ENCODE measurements at places on chromosomes 5 and 9.

DNA sequence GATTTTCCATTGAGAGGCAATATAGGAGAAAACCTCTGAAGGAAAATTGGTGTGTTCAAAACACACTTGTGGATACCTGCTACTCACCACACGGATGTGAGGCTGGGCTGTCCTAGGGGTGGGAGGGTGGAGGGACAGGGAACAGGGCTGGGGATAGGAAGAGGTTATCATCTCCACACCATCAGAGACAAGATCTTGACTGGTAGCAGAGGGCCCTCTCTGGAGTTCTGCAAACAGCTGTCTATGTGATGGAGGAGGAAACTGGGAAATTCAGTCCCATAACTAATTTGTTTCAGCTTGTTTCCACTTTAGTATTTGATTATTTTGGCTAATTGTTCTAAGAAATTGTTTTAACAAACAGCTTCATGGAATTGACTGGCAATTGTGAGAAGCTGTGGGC lies 91.6 kb upstream of the FSTL4 start:
- no peak for DNase-seq

- DNase-seq, result no peak
These were observed 186.3 kb downstream of the NFIB start for GRCh38 chr9:14127656-14128055.

DNA sequence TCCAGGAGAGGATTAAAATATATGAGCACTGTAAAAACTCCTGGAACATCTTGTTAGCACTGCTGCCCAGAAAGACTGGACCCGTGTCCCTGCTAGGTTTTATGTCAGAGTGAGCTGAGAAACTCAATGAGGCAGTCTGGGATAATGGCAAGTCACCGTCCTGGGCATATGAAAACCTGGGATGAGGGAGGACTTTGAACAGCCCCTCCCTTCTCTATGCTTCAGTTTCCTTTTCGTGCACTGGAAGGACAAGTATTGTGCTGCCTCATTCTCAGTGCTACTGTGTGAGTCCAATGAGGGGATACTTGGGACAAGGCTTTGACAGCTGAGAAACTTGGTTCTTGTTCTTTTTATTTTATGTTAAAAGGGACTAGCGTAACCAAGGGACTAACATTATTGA lies 143.0 kb upstream of the SHB start:
- DNase-seq, result no peak

DNA sequence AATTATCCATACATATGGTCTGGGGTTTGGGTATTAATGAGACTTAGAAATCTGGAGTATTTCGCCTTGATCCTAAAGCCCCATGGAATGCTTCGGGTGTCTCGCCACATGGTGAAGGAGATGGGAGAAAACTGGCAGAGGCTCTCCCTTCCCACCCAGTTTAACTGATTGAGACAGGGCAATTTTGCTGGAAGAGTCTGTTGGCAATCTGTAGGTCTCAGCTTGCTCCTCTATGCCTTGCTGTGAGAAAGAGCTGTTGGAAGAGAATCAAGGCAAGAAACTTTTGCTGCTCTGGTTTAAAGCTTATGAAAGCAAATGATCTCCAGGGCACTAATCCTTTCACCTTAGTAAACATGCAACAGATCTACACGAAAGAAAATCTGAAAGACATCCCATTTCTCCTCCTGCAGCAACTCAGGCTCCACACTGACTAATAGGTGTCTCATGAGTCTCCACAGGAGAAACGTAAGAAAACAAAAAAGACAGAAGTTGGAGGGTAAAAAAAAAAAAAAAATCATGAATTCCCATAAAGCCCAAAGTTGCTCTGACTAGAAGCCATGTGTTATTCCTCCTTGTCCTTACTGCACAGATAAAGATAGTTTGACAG lies 369.9 kb downstream of the EFNA5 start:
- DNase-seq, result no peak

DNA sequence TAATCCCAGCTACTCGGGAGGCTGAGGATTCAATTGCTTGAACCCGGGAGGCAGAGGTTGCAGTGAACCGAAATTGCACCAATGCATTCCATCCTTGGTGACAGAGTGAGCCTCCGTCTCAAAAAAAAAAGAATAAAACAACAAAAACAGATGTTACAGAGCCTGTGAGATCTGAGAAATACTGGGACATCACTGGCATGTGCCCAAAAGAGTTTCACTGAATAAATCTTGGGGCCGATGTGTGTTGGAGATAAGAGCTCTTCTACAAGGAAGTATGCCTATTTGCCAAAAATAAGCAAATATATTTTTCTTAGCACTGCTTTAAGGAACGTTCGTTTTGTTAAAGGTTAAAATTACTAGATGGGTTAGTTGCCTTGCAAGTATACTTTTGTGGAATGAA lies 55.1 kb downstream of the KIAA1958 start:
- no peak for DNase-seq

- no peak for DNase-seq
These were observed 6.8 kb upstream of the FCHSD1 start for GRCh38 chr5:141657937-141658545.

DNA sequence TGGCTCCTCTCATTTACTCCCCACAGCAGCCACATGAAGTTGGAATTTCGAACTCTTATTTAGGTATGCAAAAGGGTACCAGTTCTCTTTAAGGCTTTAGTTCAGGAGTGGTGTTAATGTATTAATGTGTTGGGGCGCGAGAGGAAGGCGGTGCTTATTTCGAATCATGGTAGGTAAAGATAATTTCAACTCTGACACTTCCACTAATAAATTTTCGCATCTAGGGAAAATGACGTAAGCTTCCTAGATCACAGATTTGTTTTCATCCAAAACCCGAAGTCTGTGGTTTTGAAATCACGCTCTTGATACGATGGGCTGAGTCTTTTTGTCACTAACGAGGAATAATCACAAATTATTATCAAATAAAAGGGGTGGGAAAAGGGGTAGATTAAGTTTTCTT lies 681 bp downstream of the PPWD1 start:
- no peak for DNase-seq

- no peak for DNase-seq
These were observed 68.8 kb upstream of the DAB2IP start for GRCh38 chr9:121582641-121583040.

GRCh38 chr5:171261904-171262303 lies 47.1 kb upstream of the TLX3 start:
- DNase-seq, result no peak

DNA sequence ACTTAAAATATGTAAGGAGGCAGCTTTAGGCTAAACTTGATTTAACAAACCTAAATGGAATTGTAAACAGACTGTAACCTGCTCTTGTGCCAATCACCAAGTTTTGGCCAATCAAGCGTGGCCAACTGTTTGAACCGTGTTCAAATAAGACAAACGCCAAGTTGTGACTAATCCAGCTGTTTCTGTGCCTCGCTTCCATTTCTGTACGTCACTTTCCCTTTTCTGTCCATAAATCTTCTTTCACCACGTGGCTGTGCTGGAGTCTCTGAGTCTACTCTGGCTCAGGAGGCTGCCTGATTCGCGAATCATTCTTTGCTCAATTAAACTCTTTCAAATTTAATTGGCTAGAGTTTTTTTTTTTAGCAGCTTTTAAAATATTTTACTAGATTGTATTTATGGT lies 71.3 kb downstream of the LIX1 start:
- no peak for DNase-seq

GRCh38 chr5:129124608-129125007 lies 30.1 kb downstream of the ISOC1 start:
- DNase-seq, result no peak

DNA sequence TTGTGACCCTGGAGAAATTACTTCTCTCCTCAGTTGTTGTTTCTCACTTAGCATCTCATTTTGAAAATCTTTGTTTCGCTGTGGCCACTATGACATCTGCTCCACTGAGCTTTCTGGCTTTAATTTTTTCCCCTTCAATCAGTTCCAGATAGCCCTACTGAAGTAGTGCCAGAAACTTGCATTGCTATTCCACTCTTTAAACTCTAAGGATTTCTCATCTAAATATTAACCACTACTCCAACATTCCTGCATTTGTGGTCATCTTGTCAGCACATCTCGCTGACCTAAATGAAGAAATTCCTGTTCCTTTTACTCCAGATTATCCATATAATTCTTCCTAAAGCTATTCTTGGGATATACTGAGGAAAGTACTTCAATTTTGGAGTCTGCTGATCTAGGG lies 15.3 kb upstream of the NOL6 start:
- DNase-seq, result no peak

GRCh38 chr9:96460470-96460869 lies 10.5 kb downstream of the HABP4 start:
- DNase-seq, result no peak

GRCh38 chr9:19114680-19115270 lies 12.1 kb upstream of the HAUS6 start:
- DNase-seq, result no peak

DNA sequence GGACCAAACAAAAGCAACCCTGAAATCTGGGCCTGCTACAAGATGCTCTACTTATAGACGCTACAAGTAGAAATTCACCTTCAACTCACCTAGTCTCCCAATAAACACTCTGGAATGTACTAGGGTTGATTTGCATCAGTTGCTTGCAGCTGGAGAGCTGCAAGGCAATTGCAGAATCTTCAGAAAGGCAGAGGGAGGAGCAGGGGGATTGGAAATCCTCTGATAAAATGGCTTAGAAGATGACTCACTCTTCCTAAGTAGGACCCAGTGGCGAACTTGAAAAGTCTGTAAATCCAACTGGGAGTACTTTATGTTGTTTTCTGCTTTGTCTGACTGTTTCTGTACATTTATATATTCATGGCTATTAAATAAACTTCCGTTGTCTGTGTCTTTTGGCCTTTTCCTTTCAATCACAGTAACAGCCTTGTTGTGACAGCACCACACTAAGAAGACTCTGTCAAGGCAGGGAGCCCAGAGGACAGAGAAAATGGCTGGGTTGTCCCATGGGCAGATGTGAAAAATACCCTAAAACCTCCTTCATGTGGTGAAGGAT lies 14.7 kb upstream of the MLLT3 start:
- DNase-seq, result no peak

- DNase-seq, result no peak
These were observed 16.0 kb downstream of the MVB12B start for GRCh38 chr9:126342621-126343031.

DNA sequence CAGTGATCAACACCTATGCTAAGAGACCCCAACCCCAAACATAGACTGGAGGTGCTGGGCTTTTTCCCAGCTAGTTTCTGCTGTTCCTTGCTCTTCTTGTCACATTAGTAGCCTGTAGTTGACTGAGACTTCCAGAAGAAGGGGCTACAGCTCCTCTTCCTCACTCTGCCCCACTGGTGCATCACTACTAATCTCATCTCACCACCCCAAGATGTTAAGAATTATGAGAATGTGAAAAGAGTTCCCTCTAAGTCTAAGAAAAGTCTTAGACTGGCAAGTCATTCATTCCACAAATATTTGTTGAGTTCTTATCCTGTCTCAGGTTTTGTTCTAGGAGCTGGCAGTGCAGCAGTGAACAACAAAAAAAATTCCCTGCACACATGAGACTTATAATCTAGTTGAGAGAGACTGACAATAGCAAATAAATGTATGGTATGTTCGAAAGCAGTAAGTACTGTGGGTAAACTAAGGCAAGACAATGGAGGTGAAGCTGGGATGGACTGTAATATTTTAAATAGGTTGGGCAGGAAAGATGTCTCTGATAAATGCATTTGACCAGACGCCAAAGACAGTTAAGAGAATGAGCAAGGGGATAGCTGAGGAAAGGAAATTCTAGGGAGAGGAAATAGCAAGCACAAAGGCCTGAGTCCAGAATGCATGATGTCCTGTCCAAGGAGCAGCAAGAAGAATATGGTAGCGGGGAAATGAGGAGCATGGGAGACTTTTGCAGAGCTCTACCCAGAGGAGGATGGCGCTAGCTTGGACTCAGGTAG lies 92.3 kb downstream of the PTCD2 start:
- DNase-seq, result no peak

DNA sequence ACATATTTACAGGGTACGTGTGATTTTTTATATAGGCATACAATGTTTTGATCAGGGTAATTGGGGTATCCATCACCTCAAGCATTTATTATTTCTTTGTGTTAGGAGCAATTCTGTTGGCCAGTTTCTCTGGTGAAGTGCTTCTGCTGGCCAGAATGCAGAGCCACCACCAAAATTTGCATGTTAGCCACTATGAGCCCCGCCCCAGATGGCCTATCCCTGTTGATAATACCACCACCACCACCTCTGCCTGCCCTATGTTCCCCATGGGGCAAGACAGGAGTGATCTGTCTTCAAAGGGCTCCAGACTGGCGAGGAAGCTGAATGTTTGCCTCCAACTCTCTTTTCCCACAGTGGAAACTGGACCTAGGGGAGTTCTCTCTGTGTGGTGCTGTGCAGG lies 26.0 kb upstream of the JAK2 start:
- no peak for DNase-seq

GRCh38 chr9:86354818-86355309 lies 654 bp upstream of the TUT7 start:
- DNase-seq, result no peak

DNA sequence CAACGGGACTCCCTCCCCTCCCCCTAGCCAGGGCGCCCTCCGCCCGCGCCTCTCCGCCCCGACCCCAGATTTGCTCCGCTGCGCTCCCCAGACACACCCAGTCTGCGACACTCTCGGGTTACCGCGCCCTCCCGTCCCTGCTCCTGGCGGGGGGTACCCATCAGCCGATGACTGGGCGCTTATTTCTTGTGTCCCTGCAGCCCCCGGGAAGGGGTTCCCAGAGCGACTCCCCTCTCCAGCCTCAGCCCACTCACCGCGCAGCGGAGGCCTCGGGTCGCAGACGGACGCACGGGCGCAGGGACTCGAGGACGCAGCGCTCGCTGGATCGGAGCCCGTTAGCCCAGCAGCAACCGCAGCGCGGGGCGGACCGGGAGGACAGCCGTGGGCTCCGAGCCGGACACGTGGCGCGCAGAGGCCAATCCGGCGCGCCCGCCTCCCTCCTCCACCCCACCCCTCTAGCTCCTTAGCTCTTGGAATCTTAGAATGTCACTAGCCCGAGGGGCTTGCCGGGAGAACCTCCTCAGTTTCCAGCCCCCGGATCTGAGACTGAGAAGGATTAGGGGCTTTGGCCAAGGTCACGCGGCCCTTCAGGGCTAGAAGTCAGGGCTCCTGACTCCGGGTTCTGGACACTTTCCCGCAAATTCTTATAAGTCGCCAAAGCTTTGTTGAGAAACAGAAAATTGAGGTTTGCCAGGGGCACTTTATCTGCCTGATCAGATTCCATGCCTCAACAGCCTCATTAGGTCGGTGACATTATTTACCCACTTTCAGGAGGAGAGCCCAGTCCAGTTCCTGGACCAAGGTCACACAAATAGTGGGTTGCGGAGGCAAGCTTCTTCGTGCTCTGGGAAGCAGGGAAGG lies at the start of gene ANXA6:
ANXA6 (minus strand) TSS at position 354 of the 861 bp plus-strand sequence. CDS start 9,878 bp downstream, outside the sequence.
- peak; percentile 58 for DNase-seq

GRCh38 chr5:17316970-17317459 lies 99.6 kb downstream of the BASP1 start:
- DNase-seq, result no peak

DNA sequence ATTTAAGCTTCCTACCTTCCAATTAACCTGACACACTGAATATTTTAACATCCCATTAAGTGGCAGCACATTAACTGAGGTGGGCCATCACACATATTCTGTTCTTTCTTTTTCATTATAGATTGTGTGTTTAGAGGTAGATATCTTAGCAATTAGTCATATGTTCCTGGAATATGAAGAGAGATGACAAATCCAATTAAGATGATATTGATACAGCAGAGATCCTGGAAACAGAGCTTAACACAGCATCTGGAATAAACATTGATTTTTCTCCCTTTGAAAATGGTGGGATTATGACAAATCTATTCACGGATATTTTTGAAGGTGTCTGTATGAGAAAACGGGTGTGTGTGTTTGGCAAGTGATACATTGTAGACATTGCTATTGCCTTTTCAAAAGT lies 448.0 kb downstream of the CDH10 start:
- no peak for DNase-seq

- DNase-seq, result no peak
These were observed 215.5 kb downstream of the GADD45G start for GRCh38 chr9:89820337-89820736.

Measured in CD4-positive, alpha-beta memory T cell (primary cell).